Effector CD8-positive, alpha-beta T cell (primary cell): ENCODE measurements at places on chromosomes 16 and 17.

DNA sequence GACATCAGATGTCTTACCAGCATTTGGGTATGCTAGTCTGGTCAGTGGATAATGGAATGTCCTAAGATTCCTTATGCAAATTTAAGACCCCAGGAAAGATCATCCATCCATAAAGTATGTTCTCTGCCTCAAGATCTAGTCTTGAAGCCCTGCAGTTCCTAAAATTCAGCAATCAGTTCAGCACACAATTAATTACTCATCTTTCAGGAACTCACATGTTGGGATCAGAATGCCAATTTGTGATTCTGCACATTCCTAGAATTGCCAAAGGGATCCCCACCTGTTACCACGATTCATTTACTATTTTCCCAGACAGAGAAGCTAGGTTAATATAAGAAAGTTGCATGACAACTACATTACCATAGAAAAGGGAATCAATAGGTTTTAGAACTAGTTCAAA lies 3.2 kb downstream of the OR2C1 start:
- no peak for DNase-seq

GRCh38 chr16:154217-155030 lies 2.0 kb downstream of the HBZ start:
- DNase-seq, result no peak

DNA sequence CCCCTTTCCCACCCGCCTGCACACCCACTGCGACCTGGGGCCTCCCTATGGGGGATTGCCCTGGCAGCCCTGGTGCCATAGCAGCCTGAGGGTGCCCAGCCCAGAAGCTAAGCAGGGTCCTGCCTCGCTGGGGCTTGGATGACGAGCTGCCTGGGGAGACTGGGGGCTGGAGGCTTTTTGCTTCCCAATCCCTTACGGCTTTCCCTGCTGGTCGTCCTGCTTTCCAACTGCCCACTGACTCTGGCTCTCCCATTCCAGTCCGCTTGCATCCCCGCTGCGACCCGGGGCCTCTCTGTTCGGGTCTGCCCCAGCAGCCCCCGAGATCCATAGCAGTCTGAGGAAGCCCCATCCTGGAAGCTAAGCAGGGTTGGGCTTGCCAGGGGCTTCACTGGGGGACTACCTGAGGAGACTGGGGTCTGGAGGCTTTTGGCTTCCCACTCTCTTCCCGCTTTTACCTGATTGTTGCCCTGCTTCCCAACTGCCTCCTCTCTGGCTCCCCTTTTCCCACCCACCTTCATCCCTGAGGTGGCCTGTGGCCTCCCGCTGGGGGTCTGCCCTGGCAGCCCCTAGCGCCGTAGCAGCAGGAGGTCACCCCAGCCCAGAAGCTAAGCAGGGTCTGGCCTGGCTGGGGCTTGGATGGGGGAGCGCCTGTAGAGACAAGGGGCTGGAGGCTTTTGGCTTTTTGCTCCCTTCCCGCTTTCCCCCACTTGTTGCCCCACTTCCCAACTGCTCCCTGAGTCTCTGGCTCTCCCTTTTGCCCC lies 2292.8 kb downstream of the TP53TG3F start:
- no peak for DNase-seq

DNA sequence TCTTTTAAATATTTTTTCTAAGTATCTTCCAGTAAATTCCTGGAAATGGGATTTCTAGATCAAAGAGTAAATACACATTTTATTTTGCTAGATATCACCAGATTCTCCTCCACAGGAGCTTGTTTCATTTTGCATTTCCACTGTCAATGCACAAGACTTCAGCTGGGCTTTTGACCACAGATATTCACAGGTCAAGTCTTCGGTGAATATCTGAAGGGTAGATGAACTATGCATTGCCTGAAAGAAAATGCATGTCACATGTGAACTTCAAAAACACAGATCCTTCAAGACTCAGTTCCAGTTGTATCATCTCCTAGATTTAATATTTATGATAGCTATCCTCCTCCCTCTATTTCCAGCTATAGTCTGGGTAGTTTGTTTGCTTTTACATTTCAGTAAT lies 963.6 kb upstream of the GOT2 start:
- no peak for DNase-seq

DNA sequence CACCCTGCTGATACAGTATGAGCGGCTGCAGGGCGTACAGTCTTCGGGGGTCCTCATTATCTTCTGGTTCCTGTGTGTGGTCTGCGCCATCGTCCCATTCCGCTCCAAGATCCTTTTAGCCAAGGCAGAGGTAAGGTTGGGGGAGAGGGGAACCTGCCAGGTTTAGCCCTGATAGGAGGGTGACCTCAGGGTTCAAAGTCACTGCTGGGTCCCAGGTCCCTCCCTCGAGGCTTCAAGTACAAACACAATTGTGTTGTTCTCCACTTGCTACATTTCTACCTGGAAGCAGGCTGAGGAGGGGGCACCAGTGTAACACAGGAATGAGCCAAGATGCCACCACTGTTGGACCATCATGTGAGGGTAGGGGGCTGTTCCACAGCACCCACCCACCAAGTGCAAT lies 22.4 kb downstream of the ABCC3 start:
- no peak for DNase-seq

DNA sequence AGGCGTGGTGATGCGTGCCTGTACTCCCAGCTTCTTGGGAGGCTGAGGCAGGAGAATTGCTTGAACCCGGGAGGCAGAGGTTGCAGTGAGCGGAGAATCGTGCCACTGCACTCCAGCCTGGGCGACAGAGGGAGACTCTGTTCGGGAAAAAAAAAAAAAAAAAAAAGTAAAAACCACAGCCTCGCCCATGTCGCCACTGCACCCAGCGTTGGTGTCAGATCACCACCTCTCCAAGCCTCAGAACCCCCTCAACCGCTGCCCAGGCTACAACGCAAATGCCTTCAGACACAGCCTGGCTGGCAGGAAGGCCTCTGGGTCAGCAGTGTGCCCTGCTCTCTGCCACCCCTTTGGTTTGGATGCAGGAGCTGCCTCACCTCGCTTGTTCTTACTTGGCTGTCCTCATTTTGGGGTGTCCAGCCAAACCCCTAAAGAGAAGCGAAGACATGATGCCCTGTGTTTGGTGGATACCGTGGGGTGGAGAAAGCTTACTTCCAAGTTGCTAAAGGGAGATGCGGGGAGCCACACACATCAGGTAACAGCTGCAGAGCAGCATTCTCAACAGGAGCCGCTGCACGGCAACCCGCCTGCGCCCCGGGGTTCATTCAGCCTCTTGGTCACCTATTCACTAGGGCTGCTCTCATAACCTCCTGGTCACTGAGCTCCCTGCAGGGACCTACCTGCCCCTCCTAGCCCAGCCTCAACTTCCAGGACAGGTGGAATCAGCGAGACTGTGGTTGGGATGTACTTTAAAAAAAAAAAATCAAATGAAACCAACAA lies 13.0 kb upstream of the CYTH1 start:
- no peak for DNase-seq

DNA sequence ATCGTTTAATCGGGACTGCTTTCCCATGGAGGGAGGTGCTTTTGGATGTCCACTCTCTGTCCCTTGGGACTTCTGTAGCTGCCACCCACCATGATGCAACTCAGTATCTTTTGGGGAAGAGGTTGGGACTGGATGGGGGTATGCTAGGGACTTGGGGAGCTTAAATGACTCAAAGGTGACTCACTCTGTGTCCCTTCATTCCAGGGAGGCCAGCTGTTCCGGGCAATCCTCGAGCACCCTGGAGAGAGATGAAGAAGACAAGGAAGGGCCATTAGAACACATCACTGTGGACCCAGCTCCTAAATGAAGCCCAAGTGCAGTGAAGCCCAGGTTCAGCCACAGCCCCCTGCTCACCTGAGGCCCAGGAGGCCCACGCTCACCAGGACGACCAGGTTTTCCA lies 4.6 kb downstream of the COL1A1 start:
- no peak for DNase-seq
